ENCODE measurements at places on chromosomes 3 and 15. TPM values are rescaled to one million over a fixed set of nuclear protein-coding genes. Genes with fewer than 3 reads are reported as not detected.
A peak's percentile ranks its signal among the peaks of the same experiment; 100 is the strongest.

The REC114 gene
- total RNA-seq: not detected

The CSTA gene
- not detected for total RNA-seq

The NBEAL2 gene
- 75.5 TPM for total RNA-seq

The EIF3J gene
- total RNA-seq: 201 TPM

The OCA2 gene
- total RNA-seq: not detected

The ACTRT3 gene
- 1.1 TPM for total RNA-seq

The SNTN gene
- not detected for total RNA-seq

The CTXND1 gene
- not detected for total RNA-seq

The PIERCE2 gene
- 0.76 TPM for total RNA-seq

The TNNC1 gene
- 1.1 TPM for total RNA-seq

The RETNLB gene
- total RNA-seq: not detected

The DOCK3 gene
- 1.5 TPM for total RNA-seq

The SCN11A gene
- not detected for total RNA-seq

The LTK gene
- total RNA-seq: 0.24 TPM

The MUC20 gene
- 0.63 TPM for total RNA-seq

The GPR15 gene
- total RNA-seq: 1.5 TPM

The ATP8B4 gene
- 2.7 TPM for total RNA-seq

The FANCD2OS gene
- total RNA-seq: not detected

GRCh38 chr3:42101048-42101447 is 9.9 kb downstream of the TRAK1 start:
- DNase-seq: no peak

GRCh38 chr3:135641761-135642160 is 323.8 kb upstream of the PPP2R3A start:
- no peak for DNase-seq

GRCh38 chr3:139710212-139710611 is 32.4 kb upstream of the NMNAT3 start:
- DNase-seq: no peak

- DNase-seq: no peak
These were observed 48.5 kb upstream of the SH3GL3 start for GRCh38 chr15:83398626-83399025.

GRCh38 chr3:136409549-136409948 is 159.4 kb downstream of the PCCB start:
- DNase-seq: no peak

GRCh38 chr3:76855451-76855850 is 184.4 kb upstream of the ROBO2 start:
- DNase-seq: no peak

GRCh38 chr3:71127844-71128243 is 455.7 kb downstream of the FOXP1 start:
- no peak for DNase-seq

DNA sequence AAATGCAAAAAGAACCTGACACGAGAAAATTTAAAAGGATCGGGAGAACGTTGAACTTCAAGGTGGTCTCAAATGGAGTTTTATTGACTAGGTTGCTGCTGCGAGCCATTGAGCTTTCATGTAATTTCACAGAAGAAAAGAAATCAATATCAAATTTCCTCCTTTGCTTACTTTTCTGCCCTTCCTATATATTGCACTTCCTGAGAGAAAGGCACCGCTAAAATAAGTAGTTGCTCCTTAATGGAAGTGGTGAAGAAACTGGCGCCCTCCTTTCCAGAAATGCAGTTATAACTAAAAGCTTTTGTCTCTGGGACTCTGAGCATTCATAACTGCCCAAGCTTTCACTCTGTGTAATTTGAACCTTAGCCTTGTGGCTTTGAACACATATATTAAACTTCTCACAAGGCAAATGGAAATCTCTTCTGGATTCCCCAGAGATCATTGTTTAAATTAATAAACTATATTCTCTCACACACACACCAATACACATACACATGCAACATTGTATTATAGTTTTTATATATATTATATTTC is 13.4 kb downstream of the EID1 start:
- no peak for DNase-seq

DNA sequence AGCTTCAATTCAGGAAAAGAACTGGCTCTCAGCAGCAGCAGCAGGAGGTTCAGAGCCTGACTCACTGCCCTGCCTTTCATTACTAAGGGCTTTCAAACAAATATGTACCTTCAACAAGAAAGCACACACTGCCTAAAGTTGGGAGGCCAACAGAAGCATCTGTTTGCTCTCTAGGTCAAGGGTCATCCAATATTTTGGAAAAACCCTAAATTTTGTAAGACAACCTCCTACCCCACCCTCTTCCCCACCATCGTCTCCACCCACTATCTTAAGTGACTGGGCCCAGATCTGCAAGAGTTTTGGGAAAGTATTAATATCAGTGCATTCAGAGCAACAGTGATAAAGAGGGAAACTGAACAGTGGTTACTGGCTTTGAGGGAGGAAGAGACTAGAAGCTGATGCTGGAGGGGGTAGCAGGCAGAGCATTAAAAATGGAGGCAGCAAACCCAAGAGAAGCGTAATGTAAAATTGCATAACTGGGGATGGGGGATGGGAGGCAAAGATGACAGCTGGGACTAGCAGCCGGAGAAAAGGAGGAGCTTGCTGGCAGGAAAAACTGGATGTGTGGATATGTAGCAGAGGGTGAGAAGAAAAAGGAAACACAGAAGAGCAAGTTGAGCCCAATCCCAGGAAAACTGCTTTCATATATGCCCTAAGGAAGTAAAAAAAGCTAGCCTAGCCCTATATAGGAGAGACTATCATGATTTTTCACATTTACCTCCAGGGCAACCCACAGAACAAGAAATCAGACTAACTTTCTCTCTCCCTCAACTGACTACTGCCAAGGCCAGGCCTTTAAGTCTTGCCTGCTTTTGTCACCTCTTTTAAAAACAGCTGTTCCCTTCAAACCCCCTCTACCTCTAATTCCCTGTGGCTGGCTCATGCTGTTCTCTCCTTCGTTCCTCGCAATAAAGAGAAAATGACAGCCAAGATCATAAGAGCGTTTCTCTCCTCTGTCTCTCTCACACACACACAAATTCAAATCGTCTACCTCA is 31.4 kb downstream of the NPTN start:
- no peak for DNase-seq

DNA sequence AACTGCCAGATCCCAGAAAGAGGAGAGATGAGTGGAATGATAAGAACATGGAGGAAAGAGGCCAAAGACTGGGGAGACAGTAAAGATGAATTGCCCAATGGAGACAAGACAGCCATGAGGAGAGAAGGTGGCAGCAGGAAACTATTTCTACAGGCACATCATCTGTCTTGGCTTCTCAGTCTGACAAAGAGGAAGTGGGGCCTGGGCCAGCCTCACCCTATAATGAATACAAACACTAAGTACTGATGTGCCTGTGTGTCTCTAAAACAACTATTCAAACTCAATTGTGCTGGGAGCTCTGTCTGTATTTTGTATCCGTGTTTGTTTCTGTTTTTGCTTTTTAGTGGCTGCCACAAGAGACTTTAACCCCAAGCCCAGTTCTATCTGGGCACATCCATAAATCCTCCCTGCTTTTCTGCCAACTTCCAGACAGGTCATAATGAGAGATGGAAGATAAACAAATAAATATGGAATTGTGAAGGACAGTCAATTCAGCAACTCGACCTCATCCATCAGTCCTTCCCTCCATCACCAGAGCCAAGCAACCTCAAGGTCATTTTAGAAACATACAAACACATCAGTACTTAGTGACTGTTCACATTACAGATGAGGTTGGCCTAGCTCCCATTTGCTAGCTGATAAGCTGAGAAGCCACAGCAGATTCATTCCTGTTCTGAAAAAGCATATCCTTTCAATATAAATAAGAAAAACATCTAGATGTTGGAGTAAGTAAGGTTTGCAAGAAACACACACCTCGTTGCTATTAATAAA is 116.7 kb downstream of the CADPS start:
- DNase-seq: no peak

GRCh38 chr15:79989682-79990081 is 18.7 kb upstream of the BCL2A1 start:
- DNase-seq: no peak

GRCh38 chr15:52013151-52013791 is 5.7 kb upstream of the MAPK6 start:
- DNase-seq: no peak

GRCh38 chr3:24604215-24604614 is 109.6 kb upstream of the THRB start:
- DNase-seq: no peak

GRCh38 chr15:45790325-45790943 is 155.6 kb downstream of the SQOR start:
- no peak for DNase-seq

DNA sequence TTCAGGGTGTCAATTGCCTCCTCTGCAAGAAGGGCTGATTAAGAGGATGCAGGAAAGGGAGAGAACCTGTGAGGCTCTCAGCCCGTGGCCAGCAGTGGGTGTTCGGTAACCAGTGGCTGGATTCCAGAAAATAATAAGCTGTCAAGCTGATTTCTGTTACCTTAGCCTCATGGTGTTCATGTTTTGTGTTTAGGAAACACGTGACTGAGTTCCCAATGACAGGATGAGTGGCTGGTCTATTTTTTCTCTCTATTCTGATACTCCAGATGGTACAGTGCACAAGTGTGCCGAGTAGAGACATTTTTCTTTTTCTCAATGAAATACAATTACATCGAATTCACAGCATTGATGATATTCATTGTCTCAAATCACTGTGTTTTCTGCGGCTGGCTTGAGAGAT is 43.6 kb downstream of the EDEM1 start:
- no peak for DNase-seq

GRCh38 chr3:196524527-196524926 is 9.4 kb upstream of the SMCO1 start:
- DNase-seq: no peak

DNA sequence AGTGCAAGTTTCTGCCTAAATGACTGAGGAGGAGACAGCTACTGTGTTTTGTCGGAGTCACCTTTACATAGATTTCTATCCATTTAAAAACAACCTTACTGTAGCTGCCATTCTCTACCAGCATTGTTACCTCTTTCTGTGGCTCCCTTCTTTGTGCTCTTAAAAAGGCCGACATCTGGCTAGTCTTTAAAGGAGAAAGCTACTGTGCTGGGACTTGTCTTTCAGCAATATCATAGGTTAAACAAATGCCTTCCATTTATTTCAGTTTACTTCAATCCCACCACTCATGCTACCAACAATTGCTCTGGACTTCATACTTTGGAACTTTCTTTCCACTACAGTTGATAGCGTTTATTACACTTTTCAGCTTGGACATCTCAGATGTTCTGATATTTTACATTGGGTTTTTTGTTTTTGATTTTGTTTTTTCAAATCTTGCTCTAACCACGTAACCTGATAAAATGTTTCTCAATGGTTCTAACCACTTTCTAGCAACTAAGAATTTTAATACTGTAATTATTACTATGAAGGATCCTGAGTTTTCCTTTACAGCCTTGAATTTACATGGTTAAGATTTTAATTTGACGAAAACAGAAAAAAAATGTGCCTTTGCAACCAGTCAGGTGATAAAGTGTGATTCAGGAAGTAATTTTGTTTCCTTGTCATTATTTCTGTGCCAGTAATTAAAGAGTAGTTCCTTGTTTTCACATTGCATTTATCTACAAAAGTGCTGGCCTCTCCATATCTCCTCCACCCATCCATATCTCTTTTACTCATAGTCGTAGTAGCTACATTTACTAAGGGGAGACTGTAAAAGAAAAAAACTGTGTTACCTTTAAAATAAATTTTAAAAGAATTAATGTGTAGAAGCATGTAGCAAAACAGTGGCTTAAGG is 1.3 kb upstream of the CBLB start:
- DNase-seq: no peak

- DNase-seq: peak; percentile 10
These were observed at the start of gene SH3GL3 for GRCh38 chr15:83446904-83447709. Gene SH3GL3 (plus strand): TSS chr15:83447341. CDS start chr15:83447534, 193 bp downstream.

- no peak for DNase-seq
These were observed 48.4 kb downstream of the LRIG1 start for GRCh38 chr3:66452303-66453011.

GRCh38 chr3:74722211-74722610 is 107.8 kb upstream of the CNTN3 start:
- no peak for DNase-seq

DNA sequence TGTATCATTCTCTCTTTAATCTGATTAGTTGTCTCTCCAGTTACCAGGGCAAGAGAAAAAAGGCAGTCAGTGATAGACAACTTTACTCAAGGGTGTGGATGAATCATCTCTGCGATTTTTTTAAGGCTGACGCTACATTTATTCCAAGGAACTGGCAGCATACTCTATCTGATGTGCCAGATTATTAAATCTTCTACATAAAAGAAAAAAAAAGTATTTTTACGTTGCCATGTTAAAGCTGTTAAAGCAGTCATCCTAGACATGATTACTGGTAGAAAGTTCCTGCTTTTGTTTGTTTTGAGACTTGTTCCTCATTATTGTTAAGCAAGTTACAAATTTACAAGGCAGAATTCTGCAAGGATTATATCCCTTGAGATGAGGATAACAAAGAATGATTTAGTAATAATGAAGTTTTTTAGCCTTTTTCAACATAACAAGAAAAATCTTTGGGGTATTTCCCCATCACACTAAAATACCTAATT is 121.7 kb downstream of the CBLB start:
- no peak for DNase-seq

DNA sequence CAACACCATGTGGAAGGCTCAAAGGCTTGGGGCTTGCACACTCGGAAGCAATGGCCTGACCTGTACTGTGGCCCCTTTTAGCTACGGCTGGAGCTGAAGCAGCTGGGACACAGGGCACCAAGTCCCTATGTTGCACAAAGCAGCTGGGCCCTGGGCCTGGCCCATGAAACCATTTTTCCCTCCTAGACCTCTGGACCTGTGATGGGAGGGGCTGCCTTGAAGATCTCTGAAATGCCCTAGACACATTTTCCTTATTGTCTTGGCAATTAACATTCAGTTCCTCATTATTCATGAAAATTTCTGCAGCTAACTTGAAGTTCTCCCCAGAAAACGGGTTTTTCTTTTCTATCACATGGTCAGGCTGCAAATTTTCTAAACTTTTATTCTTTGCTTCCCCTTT is 85.6 kb upstream of the ALDH1A3 start:
- DNase-seq: no peak

- no peak for DNase-seq
These were observed 34.0 kb upstream of the ARHGEF3 start for GRCh38 chr3:56835650-56836227.

DNA sequence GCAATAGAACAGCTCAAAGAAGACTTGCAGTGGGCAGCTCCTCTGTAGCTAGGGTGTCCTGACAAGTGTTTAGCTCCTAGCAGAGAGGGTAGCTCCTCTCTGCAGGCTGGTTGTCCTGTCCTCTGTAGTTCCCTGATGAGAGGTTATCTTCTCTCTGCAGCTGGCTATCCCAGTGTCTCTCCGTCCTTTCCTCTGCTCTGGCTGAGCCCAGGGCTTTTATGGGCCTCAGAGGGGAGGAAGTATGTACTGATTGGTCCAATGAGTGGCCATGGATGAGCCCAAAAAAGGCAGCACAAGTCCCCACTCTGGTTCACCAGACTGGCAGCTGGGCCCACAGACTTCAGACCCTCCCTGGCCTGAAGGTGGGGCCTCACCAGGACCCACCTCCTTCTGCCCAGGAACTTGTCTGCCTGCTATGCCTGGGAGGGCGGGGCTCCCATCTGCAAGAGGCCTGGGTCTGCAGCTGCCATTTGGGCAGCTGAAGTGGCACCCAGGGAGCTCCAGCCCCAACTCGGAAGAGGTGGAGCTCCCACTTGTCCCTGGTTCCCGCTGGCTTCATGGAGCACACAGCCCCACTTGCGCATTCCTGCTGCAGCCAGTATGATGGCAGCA is 27.2 kb upstream of the MEX3B start:
- no peak for DNase-seq
